ENCODE measurements at places on chromosomes 5 and 9.

DNA sequence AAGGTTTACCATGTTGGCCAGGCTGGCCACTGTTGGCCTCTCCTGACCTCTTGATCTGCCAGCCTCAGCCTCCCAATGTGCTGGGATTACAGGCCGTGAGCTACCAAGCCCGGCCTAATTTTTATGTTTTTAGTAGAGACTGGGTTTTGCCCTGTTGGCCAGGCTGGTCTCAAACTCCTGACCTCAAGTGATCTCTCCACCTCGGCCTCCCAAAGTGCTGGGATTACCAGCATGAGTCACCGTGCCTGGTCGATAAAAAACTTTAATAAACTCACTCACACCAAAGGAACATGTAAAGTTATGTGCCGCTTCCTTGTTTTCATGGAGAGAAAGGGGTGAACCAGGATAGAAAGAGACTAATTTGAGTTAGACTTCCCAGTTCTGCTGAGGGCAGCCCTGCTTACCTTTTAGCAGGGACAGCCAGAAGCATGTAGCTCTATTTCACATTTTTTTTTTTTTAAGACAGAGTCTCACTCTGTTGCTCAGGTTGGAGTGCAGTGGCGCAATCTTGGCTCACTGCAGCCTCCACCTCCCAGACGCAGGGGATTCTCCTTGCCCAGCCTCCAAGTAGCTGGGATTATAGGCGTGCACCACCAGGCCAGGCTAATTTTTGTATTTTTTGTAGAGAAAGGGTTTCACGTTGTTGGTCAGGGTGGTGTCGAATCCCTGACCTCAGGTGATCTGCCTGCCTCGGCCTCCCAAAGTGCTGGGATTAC lies 11.4 kb upstream of the HAUS6 start:
- no peak for DNase-seq

GRCh38 chr9:104934691-104935500 lies 6.9 kb upstream of the ABCA1 start:
- no peak for DNase-seq

GRCh38 chr9:129095170-129095667 lies 14.3 kb downstream of the DOLPP1 start:
- no peak for DNase-seq

DNA sequence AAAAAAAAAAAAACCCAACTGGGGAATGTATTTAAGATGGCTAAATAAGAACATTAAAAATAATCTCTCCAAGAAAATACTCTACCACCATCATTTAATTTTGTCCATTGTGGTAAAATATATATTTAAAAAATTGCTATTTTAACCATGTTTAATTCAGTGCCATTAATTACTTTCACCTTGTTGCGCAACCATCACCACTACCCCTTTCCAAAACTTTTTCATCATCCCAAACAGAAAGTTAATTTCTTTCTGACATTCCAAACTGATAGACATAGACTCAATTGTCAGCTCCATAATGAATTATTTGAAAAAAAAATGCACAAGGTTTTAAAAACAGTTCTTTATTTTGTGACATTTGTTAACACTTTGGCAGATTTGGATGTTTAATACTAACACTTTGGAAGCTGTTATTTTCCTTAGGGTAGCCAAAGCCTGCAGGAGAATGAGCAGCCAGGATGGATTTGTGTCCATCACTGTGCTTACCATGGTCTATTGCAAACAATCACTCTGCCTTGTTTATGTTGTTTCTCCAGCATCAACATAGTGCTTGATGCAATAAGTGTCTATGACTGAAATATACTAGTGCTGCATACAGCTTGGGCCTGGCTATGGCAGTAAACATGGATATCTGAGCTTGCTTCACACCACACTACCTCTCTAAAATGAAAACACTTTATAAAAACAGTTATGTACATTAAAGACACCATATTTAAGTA lies 62.7 kb downstream of the HAPLN1 start:
- no peak for DNase-seq

DNA sequence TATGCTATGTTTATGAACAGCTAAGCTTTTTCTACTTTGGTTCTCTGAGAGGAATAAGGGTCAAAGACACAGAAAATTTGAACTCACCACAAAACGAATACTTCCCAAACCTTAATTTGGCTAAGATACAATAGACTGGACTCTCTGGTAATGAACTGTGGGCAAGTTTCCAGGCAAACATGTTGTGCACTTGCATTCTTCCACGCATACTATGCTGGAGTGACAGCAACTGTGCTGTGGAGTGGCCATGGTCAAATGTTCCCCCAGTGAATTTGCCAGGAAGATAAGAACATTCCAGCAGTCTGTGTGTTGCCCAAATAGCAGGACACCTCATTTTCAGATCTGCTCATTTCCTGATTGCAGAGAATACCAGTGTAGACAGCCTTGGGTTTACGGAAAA lies 275.3 kb upstream of the IL12B start:
- no peak for DNase-seq

DNA sequence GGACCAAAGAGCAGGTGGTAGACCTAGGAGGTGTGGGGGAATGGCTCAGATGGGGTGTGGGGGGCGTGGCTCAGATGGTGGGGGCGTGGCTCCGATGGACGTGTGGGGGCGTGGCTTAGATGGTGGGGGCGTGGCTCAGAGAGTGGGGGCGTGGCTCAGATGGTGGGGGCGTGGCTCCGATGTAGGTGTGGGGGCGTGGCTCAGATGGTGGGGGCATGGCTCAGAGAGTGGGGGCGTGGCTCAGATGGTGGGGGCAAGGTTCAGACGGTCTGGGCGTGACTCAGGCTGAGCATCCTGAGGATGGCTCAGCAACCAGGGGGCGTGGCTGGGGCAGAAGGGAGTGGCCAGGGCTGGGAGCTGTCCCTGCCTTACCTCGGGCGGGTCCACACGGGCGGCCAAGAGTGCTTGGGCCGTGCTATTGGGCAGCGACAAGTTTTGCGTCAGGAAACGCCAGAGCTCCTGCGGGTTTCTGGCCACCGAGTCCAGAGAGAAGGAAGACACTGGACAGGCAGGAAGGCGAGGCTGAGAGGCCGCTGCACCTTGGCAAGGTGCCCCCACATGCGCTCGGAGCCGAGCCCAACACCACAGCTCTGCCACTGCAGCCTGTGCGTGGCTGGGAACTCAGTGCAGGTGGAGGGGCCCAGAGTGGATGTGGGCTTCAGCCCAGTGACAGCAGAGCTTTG lies 5.9 kb downstream of the ABCA2 start:
- peak; percentile 20 for DNase-seq

DNA sequence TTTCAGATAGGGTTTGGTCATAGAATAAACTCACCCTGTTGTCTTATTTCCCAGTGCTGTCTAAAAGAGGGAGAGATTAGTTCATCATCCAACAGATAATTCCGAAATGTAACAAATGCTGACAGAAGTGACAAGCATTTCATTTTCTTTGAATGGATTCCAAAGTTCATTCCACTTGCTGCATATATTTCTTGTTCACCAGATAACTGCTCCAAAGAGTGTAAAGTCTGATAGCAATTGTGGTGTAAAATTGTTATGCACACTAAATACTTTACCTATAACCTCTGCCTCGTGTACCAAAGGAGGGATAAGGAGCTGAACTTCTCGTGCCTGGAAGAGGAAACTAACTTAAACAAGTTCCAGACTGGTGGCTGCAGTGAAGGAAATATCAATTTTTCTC lies 290.0 kb upstream of the ADAMTSL1 start:
- DNase-seq = no peak

GRCh38 chr9:94156348-94157049 lies 72.2 kb downstream of the PTPDC1 start:
- no peak for DNase-seq

DNA sequence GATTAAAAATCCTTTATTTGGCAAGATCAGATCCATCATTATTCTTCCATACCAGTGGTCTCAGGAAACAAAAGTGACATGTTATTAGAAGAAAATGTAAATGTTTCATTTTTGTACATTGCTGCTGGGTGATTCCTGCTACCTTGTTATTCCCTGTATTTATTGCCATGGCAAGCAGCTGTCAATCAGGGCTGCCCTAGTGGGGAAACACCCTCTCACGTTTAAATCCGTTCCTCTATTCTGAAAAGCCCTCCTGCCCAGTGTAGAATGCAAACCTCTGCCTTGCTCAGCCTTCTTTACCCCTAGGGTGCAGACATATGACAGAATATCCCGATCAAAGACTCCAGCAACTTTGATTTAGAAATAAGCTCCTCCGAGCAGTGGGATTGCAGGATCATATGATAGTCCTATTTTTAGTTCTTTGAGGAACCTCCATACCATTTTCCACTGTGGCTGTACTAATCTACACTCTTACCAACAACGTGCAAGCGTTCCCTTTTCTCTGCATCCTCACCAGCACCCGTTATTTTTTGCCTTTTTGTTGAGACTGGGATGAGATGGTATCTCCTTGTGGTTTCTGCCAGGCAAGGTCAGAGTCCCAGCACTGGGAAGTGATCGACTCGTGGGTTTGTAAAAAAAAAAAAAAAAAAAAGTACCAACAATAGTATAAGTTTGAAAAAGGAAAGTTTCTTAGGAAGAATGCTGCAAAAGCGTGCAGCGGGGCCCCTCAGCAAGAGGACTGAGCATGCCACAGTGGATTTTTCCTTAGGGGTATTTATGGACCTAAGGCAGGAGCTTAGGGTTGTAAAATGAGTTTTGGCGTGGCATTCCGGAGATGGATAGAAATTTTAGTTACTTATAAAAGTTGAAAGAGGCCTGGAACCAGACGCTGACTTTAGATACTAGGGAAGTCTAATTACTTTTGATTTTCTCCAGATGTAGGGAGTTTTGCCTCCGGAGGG lies 66.7 kb downstream of the HRH2 start:
- no peak for DNase-seq

- no peak for DNase-seq
Observed at GRCh38 chr9:135076143-135076875, 11.2 kb upstream of the OLFM1 start.

GRCh38 chr5:10213316-10213715 lies 36.4 kb downstream of the ATPSCKMT start:
- DNase-seq = no peak

Measured in fibroblast of skin of abdomen (primary cell).